ENCODE measurements at places on chromosomes 16 and 17. TPM values are rescaled to one million over a fixed set of nuclear protein-coding genes. Genes with fewer than 3 reads are reported as not detected.
A peak's percentile ranks its signal among the peaks of the same experiment; 100 is the strongest.

GRCh38 chr17:54901230-54901822 lies 674 bp downstream of the TOM1L1 start:
- DNase-seq, result no peak

DNA sequence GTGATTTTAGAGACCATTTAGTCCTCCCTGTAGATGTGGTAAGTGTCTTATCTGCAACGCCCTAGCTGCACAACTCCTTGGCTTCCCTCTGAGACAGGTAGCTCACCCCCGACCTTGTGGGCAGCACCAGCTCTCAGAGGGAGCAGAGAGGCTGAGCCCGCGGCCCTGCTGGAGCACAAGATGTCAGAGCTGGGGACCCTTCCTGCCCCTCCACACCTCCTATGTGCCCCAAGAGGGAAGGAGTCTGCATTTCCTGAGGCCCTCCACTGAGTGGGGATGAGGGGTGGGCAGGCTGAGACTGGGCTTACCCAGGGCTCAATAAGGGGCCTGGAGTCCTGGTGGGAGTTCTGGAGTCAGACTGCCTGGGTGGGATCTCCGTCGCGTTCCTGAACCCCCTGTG lies 12.2 kb upstream of the ADGRG1 start:
- DNase-seq, result peak; percentile 76

DNA sequence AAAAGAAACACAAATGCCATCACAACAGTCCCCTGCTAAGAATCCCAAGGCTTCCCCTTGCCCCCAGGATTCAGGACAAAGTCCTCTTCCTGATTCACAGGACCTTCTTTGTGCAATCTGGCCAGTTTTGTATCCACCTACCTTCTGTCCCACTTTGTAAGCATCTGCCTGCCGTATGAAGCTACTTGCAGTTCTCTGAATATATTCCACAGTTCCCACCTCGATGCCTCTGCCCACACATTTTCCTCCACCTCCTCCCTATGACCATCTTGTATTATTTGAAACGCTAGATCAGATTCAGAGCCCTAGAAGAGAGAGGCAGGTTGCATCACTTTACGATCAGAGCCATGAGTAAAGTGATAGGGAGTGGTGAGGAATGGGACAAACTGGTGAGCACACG lies 159.2 kb upstream of the XYLT1 start:
- no peak for DNase-seq

The GNGT2 gene
- total RNA-seq, result not detected

- peak; percentile 74 for DNase-seq
These were observed 58.5 kb downstream of the TMEM132E start for GRCh38 chr17:34637548-34638525.

DNA sequence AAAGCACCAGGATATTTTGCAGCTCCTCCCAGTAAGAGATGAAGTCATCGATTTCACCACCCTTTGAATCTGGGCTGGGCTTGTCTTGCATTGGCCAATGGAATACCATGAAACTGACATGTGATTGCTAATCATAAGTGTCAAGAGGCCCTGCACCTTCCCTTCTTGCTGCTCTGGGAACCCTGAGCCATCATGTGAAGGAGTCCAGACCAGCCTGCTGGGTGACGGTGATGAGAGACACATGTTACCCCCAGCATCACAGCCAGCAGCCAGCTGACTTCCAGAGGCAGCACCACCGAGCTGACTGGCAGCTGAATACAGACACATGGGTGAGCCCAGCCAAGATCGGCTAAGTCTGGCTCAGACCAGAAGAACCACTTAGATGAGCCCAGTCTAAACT lies 43.6 kb upstream of the CACNG4 start:
- DNase-seq, result no peak

GRCh38 chr16:23597003-23597756 lies 1.1 kb upstream of the NDUFAB1 start:
- DNase-seq, result no peak

DNA sequence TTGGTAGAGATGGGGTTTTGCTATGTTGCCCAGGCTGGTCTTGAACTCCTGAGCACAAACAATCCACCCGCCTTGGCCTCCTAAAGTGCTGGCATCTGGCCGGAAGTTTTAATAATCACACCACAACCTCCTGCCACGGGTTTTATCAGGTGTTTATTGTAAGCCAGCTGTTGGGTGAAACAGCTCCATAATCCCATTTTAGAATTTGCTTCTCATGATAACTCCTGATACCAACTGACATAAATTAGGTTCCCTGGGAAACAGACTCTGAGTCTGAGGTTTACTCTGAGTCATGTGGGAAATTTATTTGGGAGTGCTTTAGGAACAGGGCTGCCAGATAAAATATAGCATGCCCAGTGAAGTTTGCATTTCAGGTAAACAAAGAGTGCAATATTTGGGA lies 122.6 kb upstream of the MED13 start:
- no peak for DNase-seq

DNA sequence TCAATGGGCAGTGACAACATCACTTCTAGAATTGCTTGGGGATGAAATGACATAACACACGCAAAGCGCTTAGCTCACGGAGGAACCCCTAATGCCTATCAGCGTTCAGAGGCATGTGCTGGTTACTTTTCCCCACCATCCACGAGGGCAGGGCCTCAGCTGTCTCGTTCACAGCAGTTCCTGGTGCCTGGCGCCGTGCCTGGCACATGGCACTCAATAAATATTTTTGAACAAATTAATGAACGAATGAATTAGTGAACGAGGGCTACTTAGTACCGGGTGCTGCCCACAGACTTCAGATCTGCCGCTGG lies 14.1 kb upstream of the CIBAR2 start:
- DNase-seq, result no peak

The HIGD1B gene
- total RNA-seq, result not detected

The KRTAP4-5 gene
- total RNA-seq, result 1.1 TPM

- no peak for DNase-seq
These were observed 4.4 kb upstream of the PVALEF start for GRCh38 chr17:81160747-81161453.

- DNase-seq, result no peak
These were observed 3.9 kb downstream of the PDK2 start for GRCh38 chr17:50099003-50099402.

The OMG gene
- not detected for total RNA-seq

The LRRC36 gene
- total RNA-seq, result 0.56 TPM

GRCh38 chr16:27424772-27425498 lies 23.0 kb downstream of the IL21R start:
- DNase-seq, result peak; percentile 50

GRCh38 chr17:57604771-57605674 lies 140.1 kb downstream of the CCDC182 start:
- no peak for DNase-seq

DNA sequence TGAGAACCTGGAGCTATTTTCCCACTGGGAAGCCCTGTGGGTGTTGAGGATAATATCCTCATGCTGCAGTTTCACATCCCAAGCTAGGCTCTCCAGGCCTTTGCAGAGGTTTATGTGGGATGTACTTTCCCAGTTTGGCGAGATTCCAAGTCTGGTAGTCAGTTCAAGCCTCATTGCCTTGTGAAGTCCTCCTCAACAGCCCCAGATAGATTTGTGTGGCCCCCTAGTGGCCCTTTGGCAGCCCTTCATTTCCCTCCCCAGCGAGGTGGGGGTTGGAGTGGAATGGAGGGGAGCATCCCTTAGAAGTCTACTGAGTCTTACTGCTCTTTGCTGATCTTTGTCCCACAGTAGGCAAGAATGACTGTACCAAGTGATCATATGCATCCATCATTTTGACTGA lies 137.9 kb downstream of the CDH11 start:
- DNase-seq, result no peak

DNA sequence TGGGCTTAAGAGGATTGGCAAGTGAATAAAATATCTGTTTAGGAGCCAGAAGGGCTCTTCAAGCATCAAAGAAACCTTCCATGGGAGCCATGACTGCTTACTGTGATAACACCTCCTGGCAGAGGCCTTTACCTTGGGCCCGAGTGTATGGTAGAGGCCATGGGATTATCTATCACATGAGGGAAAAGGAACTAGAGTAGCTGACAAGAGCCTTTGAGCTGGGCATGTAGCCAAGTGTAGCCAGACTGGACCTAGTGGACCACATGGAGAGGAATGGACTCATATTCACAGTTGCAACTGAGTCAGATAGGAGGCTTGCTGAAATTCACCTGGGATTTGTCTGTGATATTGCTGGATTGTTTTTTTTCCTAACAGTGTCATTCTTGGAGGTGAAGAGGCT lies 276.0 kb upstream of the ZFHX3 start:
- no peak for DNase-seq

The SPATA32 gene
- not detected for total RNA-seq

The TP53TG3D gene
- 1.3 TPM for total RNA-seq

The DNASE1L2 gene
- 40.1 TPM for total RNA-seq

The RPL23 gene
- total RNA-seq, result 1,382 TPM

- DNase-seq, result no peak
These were observed 12.0 kb downstream of the USP36 start for GRCh38 chr17:78828470-78829185.

GRCh38 chr17:44738214-44738906 lies 20.4 kb upstream of the ADAM11 start:
- no peak for DNase-seq

DNA sequence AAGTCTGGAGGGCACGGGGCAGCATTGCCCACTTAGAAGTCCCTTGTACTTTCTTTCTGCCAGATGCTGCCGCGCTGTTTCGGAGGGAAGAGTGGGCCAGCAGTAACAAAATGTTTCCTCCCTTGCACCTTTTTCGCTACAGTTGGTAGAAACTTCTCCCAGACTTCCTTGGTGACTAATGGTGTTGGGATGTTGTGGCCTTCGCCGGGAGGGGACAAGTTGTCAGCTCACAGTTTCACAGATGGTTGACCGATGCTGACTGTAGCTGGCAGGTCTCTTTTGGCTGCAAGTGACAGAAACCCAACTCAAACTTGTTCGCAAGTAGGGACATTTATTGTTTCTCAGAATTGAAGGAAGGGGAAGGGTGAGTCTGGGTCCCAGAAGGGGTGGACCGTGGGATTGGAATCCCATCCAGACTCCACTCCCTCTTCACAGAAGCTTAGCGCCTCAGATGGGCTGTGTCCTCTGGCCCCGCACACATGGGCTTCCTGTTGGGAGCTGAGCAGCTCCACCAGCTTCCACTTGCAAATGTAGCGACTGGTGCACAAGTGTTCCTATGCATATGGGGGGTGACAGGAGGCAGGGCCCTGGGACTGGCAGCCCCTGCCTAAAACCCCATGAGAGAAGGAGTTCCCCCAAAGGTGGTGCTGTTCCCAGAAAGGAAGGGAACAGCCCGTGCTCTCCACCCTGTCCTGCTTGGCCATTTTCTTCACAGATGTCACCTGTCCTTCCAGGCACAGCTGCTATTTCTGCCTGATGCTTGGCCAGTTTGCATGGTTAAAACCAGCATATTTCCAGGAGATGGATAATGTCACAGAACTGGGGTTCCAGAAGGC lies 30.9 kb upstream of the RPRML start:
- DNase-seq, result no peak

The STAC2 gene
- 16.5 TPM for total RNA-seq

The ZNF469 gene
- total RNA-seq, result 0.24 TPM

The LGALS9B gene
- not detected for total RNA-seq

DNA sequence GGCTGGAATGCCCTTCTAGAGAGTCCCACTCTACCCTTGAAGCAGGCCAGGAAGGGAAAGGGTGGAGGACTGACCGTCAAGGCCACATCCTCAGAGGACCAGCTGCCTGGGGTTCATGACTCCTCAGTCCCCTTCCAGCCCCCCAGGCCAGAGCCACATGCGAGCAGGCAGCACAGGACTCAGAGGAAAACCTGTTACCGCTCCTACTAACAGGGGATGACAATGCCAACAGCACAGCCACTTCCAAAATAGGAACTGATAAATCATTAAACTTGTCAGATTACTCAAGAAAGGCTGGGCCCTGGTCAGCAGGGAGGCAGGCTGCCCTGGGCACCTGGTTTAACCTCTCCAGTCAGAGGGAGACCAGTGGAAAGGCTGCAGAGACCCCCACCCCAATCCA lies 206.2 kb upstream of the SDK2 start:
- DNase-seq, result no peak

GRCh38 chr16:79348521-79349306 lies 251.8 kb downstream of the MAF start:
- DNase-seq, result no peak

GRCh38 chr17:17750881-17751280 lies 69.6 kb downstream of the RAI1 start:
- DNase-seq, result no peak

The PTX4 gene
- total RNA-seq, result not detected
